ENCODE measurements at places on chromosomes 4 and X. TPM values are rescaled to one million over a fixed set of nuclear protein-coding genes. Genes with fewer than 3 reads are reported as not detected.

GAGE1 gene
- total RNA-seq = not detected

PRSS48 gene
- total RNA-seq = not detected

SMIM10 gene
- 1.1 TPM for total RNA-seq

AMBN gene
- not detected for total RNA-seq

PDZD4 gene
- total RNA-seq = 89.6 TPM

ABCD1 gene
- total RNA-seq = 3.8 TPM

Measured in cerebellum (tissue), 4 donors.